Effector memory CD4-positive, alpha-beta T cell (primary cell): ENCODE measurements at places on chromosomes 5 and 9.

GRCh38 chr9:84137968-84138367 lies 157.4 kb downstream of the RMI1 start:
- no peak for DNase-seq

GRCh38 chr5:165887147-165887546 lies 2381.7 kb downstream of the MAT2B start:
- no peak for DNase-seq

GRCh38 chr5:94709277-94709676 lies 90.8 kb downstream of the SLF1 start:
- DNase-seq, result no peak

- no peak for DNase-seq
Observed at GRCh38 chr5:58457050-58457449, 2.8 kb downstream of the PLK2 start.

- DNase-seq, result no peak
Observed at GRCh38 chr9:76023715-76024195, 133.3 kb downstream of the PCSK5 start.

- DNase-seq, result no peak
Observed at GRCh38 chr9:104808035-104808614, 44.2 kb downstream of the NIPSNAP3B start.

GRCh38 chr9:93577078-93577974 lies 942 bp downstream of the PHF2 start:
- no peak for DNase-seq

DNA sequence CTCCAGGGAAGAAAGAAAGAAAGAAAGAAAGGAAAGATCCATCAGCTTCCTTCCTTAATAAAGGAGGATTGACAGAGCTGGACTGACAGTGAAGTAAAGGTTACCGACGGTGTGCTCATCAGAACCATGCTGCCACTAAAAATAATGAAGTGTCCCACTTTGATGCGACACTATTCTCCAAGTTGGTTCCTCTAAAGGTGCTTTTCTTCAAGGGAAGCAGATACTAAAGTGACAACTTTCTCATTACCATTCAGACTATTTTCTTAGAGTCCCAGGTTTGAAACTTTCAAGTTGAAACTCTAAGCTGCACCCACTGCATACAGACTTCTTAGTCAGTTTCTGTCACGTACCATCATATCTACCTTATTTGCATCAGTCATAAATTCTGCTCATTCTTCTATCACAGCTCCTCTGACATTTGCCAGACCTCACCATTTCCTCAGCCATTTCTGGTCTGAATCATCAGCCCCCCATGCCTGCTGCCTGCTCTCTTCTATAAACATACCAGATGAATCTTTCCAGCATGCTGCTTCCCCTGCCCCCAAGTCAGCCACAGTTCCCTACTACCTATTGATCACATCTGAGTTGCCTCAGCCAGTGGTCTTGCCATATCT lies 177.6 kb downstream of the DEPDC1B start:
- no peak for DNase-seq

- DNase-seq, result no peak
Observed at GRCh38 chr9:134847138-134847537, 33.5 kb upstream of the FCN2 start.

GRCh38 chr5:72386639-72387038 lies 66.5 kb downstream of the PTCD2 start:
- DNase-seq, result no peak

DNA sequence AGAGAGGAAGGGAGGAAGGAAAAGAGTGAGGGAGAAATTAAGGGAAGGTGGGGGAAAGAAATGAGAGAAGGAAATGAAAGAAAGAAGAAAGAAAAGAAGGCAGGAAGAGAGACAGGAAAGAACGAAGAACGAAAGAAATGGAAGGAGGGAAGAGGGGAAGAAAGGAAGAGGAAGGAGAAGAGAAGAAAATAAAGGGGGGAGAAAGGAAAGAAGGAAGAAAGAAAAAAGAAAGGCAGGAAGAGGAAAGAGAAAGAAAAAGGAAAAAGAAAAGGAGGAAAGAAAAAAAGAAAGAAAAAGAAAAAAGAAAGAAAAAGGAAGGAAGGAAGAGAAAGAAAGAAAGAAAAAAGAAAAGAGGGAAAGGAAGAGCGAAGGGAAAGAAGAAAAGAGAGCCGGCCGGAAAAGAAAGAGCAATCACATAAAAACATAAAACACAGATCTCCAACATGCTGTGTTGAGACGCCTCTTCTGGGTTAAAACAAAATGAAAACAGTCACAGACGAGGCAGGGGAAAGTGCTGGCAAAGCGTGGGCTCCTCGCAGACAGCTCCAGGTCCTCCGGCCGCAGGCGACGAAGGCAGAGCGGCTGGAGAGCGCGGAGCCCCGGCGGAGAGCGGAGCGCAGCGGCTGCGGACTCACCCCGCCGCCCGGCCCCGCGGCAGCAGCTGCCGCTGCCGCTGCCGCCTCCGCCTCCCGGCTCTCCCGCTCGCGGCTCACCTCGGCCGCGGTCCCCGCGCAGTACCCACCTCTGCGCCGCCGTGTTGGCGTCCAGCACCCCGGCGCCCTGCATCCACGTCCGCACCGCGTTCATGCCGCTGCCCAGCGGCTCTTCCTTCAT lies 896 bp downstream of the EBF1 start:
- peak; percentile 5 for DNase-seq

DNA sequence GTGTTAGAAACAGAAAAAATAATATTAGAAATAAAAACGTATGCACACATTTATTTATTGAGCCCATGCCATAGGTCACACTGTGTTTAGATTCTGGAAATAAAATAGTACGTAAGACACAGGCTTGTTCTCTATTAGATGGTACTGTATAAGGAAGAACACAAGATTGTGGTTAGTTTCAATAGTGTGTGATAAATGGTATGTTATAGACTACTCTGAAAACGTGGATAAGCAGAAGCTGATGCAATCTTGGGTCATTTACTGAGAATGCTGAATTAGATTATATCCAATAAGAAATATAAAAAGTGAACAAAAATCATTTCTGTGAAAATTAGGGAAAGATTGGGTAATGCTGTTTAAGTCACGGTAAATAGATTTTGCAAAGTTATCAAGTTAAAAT lies 1456.4 kb upstream of the ACO1 start:
- DNase-seq, result no peak

DNA sequence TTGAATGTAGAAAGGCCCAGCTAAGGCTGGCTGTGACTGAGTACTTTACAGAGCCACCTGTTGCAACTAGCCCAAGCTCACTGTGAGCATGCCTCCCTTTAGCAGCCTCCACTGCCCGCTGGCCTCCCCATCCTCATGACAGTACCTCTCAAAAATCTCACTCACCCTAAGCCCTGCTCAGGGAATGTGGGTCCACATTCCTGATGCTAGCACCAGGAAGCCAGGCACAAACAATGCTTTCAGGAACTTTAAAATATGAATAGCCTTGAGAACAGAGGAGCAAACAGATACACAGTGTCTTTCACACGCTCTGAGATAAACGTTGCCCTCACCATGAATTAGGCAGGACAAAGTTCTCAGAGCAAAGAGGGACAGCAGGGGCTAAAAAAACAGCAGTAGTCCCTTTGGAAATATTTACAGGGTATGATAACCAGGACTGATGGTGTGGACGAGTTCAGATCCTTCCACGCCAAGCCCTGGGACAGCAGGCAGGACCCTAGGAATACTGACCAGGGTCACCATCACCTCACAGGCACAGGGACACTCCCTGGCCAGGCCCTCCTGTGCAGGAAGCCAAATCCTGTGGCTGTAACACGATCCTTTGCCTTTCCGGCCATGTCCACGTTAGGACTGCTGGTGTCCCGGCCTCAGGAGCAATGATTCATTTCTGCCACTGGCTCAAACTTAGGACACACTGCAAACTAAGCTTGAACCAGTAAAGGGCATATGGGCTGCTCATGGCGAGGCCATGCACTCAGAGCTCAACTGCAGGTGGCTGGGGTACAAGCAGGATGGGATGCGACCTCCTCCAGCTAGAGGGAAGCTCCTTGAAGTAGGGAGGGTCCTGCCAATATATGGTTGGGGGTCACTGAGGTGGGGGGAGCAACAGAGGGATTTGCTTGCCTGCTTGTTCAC lies 9.6 kb downstream of the ACSL6 start:
- DNase-seq, result no peak

DNA sequence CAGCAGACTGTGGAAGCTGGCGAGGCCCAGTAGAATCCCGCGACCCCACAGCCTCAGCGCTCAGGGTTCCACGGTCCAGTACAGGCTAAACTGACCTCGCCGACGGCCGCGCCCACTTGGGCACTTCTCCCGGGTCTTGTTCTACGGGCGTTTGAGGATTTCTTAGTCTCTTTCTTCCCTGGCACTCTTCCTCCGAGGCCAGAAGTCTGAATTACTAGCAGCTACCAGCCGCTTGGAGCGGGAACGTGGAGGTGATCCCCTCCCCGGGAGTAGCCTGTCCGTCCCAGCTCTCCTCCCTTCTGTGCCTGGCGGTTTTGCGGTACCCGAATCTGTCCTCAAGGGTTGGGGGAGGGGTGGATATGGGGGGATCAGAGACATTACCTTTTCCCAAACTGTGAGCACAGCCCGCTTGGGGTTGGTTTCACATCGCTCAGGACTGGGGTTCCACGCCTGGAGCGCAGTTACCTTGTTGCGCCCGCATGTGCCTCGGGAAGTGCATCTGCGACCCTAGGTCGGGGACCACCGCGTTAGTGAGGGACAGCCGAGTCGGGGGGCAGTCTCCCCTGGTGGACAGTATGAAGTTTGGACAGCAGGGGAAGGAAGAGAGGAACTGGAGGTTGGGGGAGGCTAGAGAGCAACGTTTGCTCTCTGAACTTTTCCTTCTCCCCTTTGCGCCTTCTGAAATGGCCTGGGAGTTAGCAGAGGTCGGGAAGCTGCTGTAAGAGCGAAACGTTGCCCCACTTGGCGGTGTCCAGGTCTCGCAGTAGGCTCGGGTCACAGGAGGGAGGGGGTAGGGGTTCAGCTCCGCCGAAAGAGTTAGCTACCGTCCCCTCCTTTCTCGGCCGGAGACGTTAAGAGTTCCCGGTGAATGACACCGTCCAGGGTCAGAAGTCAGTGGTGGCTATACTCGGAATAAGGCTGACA lies 190.8 kb downstream of the MEF2C start:
- no peak for DNase-seq
